ENCODE measurements at places on chromosomes 2 and 18.

GRCh38 chr18:21389283-21389682 lies 147.3 kb downstream of the GREB1L start:
- no peak for DNase-seq

- DNase-seq = no peak
These were observed 288.3 kb downstream of the CYP26B1 start for GRCh38 chr2:71859211-71859847.

DNA sequence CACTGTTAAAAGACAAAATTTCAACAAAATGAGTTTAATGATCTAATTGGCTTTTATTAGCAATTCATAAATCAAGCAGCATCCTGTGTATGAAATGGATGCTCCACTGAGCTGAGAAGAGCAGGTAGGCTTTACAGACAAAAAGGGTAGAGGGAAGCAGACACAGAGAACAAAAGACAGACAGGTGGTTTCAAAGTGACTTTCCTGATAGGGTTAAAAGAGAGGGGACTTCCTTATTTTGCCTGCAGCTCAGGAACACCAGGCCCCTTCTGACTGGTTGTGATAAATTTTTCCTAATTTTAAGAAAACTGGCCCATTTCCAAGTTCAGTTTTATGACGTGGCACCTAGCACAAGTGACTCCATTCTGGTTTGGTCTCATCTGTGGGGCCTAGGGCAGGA lies 11.9 kb downstream of the TEX51 start:
- DNase-seq = no peak

- no peak for DNase-seq
These were observed 1.0 kb upstream of the REV1 start for GRCh38 chr2:99490623-99491461.

DNA sequence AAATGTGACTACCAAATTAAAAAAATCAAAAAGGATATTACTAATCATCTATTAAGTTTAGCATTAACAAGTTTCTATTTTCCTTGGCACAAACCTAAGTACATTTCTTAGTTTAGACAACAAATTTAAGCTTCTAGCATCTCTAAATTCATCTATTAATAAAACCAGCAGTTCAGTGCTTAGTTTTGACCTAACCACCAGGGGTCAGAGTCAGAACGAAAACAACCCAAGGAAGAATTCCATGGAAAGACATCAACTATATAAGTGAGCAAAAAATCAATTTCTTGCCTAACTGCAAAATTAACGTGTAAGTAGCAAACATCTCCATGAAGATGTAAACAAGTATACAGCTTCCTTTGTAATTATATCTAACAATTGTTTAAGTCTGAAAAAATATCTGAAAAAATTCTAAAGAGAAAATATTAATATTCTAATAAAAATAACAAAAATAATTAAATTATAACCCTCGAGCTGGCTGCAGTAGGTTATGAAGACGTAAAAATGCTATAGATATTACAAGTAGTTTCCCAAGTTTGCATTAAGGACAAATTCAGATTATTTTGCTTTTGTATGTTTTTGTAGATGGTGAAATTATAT lies 83.7 kb downstream of the CERKL start:
- DNase-seq = peak; percentile 27

GRCh38 chr2:37244755-37245154 lies 13.3 kb downstream of the NDUFAF7 start:
- DNase-seq = no peak

DNA sequence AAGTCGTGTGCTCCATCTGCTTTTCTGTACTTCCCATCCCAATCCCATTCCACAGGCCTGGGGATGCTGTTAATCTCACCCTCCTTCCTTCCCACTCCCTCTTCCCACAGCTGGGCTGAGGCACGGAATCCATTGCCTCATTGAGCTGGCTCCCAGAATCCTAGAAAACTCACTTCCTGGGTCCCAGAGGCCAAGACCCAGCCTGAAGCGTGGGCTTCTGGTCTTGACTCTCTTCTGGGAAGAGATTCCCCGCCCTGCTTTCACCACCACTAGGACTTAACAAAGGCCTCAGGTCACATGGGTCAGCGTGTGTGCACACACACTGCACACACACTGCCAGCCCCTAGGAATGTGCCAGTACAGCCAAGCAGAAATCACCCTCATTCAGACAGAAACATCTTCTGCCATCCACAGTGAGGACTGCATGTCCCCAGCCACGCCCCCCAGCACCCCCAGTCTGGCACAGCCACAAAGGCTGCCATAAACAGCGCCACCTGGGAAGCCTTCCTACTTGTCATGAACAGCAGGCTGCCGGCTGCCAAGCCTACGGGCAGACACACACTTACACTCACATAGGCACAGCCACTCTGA lies 165.8 kb downstream of the TNS1 start:
- DNase-seq = peak; percentile 64
